ENCODE measurements at places on chromosomes 1 and 21.

- DNase-seq, result no peak
Measured at GRCh38 chr1:236421022-236421421, 26.9 kb downstream of the EDARADD start.

DNA sequence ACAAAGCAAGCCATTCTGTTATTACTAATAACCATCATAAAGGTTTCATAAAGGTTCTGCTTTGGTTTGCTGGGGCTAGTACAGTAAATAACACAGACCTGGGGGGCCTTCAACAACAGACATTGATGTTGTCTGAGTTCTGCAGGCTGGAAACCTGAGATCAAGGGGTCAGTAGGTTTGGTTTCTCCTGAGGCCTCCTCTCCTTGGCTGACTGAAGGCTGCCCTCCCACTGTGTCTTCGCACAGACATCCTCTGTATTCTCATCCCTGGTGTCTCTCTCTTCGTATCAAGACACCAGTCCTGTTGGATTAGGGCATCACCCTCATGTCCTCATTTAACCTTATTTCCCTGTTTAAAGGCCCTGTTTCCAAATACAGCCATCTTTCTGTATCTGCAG lies 37.3 kb downstream of the HUNK start:
- DNase-seq, result no peak

DNA sequence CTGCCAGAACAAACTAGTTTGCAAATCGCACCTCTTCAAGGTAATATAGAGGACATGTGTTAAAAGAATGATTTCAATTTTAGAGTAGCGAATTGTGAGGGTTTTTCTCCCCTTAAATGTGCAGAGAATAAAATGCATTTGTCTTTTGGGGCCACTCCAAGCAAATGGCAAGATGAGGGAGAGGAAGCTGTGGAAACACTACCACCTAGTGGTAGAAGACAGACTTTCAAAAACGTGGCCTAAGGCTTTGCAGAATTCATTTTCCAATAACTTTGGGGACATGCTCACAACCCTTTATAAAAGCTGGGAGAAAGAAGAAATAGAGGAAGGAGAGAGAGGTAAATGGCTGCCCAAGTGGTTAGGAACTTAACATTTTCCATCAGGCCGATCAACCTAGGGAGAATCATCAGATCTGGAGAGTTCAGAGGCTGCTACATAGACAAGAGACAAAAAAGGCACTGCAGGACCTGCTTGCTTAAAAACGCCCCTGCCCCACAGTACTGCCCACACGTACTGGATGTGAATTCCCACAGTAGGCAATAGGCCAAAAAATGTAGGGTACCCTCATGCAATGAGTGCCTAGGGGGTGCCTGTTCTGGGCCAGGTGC lies 15.7 kb upstream of the RCAN1 start:
- no peak for DNase-seq

- DNase-seq, result no peak
Measured at GRCh38 chr1:27027575-27028250, 15.1 kb upstream of the TENT5B start.

DNA sequence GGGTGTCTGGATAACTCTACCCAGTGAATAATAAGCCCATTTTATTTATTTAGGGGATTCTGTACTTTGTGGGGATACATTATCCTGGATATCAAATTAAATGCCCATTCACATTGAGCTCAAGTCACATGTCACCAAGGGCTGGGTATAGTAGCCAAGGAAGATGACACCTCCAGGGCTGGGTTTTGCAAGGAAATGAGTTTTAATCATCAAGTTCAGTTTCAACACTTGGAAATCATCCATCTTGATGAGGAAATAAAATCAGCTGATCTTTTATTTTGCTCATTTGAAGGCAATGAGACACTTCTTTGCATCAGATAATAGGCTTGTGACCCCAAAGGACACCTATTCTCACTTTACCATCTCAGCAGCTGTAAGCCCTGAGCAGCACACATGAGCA lies 80.0 kb upstream of the TNR start:
- no peak for DNase-seq

GRCh38 chr1:228178737-228179684 lies 13.4 kb downstream of the IBA57 start:
- no peak for DNase-seq

- no peak for DNase-seq
Measured at GRCh38 chr1:236746785-236747184, 48.3 kb upstream of the MTR start.

DNA sequence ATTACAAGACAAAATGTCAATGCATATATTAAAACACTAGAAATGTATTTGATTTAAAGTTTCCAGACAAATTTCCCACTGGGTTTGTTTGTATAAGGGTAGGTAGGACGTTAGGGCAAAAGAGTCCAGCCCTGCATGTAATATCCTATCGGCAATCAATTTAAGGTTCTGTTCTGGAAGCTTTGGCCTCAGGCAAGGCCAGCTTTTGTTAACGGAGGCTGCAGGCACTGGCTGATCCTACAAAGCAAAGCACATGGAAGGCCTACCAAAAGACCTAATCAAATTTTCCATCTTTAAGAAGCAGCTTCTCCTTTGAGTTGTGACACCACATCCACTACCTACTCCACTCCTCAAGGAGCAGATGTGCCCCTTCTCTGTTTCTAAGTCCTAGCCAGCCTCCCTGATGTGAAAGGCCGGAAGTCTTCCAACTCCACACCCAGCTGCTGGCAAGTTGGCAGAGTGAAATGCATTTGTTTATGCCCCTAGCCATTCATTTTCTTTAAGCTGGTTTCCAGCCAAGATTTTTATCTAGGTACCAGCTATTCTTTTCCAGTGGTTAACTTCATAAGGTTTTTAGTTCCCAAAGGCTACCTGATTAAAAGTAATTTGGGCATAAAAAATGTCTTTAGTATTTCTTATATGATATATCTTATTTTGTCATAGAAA lies 452.6 kb downstream of the PTBP2 start:
- DNase-seq, result no peak

DNA sequence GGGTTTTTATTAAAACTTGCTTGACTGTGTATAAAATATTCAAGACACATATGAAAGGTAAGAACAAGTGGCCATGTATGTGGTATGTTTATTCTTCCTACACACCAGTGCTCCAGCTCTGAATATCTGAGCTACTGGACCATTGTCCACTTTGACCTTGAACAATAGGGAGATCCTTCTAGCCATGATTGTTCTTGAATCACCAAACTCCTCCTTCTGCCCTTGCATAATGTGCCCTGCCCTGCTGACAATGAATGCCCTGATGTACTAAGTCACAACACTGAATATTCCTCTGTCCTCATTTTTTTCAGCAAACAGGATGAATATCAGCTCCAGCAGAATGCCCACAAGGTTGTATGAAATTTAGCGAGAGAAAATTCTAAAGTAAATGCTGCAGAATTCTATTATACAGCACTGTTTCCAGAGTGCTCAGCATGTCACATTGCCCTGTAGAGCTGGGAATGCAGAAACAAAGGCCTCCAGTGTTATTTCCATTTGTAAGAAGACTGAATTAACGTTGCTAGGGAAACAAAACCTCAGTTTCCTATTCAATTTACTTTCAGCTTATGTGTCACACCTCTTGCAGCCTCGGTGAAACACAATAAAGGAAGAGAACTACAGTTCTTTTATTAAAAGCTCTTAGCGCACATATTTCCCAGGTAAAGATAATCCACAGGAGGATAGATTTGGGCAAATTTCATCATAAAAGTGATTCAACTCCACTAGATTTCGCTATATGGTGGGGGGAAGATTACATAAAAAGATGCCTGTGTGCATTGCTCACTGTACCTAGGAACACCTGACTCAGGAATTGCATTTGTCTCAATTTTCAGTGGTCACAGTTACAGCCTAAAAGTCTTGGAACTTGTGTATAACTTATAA lies 187.4 kb upstream of the ATP1B1 start:
- DNase-seq, result no peak

- DNase-seq, result no peak
Measured at GRCh38 chr1:80450711-80451110, 1350.0 kb upstream of the ADGRL2 start.

DNA sequence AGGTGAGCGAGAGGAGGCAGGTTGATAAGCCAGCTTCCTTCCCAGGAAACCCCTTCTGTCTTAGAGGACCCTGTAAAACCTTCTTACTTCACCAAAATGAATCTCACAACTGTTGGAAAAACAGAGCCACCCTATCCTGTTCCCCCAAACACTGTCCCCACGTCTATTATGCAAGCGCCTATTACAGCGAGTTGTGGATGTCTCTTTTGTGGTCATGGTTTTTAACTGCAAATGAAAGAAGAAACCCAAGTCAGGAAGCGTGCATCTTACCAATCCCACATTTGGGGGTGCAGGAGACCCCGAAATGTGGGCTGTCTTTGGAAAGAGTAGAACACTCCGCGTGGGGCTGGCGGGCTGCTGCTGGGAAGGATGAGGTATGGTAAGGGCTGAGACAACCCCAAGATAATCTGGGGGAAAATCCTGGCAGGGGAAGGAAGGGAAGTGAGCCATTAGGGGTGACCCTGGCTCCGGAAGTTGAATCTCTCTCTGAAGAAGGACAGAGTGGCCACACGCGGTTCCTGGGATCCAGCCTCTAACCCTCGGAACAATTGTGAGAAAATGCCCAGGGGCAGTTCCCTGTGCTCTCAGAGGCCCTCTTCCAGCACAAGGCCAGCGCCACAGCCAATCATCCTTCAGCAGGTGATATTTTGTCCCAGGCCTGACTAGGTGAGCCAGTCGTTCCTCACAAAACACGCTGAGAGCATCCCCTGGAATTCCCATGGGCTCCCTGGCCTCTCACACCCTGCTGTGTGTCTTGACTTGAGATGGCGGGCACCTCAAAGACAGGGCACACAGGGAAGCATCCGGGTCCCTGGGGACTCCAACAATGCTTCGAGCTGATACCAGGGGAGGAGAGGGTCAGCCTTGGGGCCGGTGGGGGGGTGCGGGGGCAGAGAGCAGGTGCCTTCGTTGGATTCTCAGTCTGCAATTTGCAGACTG lies 168.5 kb upstream of the IRF2BP2 start:
- no peak for DNase-seq

DNA sequence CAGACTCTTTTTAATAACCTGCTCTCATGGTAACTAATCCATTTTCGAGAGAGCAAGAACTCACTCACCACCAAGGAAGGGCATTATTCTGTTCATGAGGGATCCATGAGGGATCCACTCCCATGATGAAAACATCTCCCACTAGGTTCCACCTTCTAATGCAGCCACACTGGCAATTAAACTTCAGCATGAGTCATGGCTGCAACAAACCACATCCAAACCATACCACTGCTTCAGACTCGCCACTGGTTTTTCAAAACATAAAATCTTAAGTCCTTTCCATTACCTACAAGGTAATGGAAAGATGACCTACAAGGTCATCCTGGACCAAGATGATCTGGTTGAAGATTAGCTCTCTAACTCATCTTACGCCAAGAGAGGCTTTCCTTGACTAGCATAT lies 405.1 kb downstream of the VAV3 start:
- no peak for DNase-seq

DNA sequence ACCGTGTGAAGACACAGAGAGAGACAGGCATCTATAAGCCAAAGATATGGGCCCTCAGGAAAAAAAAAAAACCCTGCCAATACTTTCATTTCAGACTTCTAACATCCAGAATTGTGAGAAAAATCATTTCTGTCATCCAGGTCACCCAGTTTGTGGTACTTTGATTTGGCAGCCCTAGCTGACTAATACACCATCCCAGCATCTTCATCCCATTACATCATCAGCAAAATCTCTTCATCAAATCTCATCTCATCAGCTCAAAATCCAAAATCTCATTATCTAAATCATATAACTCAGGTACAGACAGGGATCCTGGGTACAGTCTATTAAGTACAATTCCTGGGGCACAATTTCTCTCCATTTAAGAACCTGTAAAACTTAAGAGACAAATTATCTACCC lies 51.9 kb upstream of the GJA8 start:
- no peak for DNase-seq

DNA sequence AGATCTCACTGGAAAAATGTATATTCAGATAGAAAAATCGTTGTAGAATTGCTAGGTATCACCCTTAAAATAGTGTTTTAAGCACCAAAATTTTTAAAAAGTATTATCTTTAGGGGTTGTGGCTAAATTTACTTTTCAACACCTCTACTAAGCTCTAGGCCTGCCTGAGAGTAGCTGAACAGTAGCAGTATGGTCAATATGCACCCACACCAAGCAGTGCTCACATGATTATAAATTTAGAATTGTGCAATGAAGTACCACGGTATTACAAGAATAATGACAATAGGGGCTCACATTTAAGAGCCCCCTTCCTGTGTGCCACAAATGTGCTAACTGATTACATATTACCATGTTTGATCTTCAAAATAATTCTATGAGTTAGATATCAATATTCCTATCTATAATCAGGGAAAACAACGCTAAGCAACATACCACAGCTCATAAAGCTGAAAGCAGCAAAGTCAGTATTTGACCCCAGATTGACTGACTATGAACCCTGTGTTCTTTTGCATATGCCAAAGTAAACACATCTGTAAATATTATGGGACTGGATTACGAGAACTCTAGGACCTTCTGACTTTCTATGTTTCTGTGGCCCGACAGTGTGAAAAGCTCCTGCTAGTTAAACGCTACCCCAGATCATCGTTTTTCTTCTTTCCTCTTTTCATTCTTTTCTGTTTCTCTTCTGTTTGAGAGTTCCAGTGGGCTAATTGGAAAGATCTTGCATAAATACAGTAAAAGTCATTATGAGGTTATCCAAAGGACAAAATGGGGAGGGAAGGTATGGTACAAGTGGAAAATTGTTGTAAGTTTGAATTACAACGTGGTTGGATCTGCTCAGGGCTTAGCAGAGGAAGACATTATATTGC lies 201.1 kb upstream of the C1orf87 start:
- DNase-seq, result no peak

DNA sequence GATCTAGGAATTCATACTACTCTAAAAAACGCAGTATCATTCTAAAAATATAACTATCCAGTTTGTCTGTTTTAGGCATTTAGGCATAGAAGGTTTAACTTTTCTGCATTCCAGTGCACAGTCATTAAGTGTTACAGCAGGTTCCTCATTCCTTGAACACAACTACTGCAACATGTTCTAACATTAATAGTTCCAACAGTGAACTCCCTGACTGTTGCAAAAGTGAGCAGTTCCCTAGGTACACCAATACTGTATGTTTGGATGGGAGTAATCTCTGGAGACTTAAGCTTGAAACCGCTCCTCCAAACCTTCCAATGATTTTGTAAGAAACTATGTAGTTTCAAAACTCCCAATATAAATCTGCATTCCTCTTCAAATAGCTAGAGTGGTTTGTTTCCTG lies 46.2 kb downstream of the UCHL5 start:
- DNase-seq, result no peak

- no peak for DNase-seq
Measured at GRCh38 chr1:245797592-245798348, 643.0 kb downstream of the KIF26B start.

DNA sequence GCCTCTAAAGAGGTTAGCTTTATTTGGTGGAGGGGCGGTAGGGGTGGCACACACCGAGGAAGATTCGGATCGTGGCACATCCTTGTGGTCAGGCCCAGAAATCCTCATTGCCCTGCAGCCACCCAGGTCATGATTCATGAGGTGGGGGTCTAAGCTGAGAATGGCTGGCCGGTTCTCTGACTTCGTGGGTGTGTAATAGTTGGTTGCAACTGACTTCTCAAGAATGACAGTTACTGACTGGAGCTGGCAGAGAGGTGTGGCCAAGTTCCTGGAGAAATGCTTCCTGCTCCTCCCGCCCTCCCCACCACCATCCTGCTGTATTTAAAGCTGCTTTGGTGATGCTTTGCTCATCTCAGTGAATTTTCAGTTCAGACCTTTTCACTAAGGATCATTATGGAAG lies 198.6 kb downstream of the KIF26B start:
- no peak for DNase-seq

GRCh38 chr1:111204201-111204982 lies 3.9 kb upstream of the DENND2D start:
- peak; percentile 79 for DNase-seq

- DNase-seq, result no peak
Measured at GRCh38 chr21:29991624-29992023, 51.8 kb upstream of the GRIK1 start.

- no peak for DNase-seq
Measured at GRCh38 chr1:24969596-24970398, 39.7 kb upstream of the RUNX3 start.

All from CD4-positive, alpha-beta T cell treated with Interleukin-15 for 1 hour (primary cell).